ENCODE measurements at places on chromosomes 7 and 10. TPM values are rescaled to one million over a fixed set of nuclear protein-coding genes. Genes with fewer than 3 reads are reported as not detected.

PNLIP gene
- total RNA-seq, result not detected

CLIP2 gene
- 9.5 TPM for total RNA-seq

CCDC3 gene
- total RNA-seq, result 10.0 TPM

NEUROG3 gene
- total RNA-seq, result not detected

PTPN20 gene
- total RNA-seq, result 16.2 TPM

SERPINE1 gene
- 40.8 TPM for total RNA-seq

KIAA1549 gene
- total RNA-seq, result 0.85 TPM

NKX1-2 gene
- total RNA-seq, result not detected

CDC14C gene
- not detected for total RNA-seq

MARCHF5 gene
- 8.5 TPM for total RNA-seq

SLC25A28 gene
- total RNA-seq, result 15.5 TPM

RALA gene
- total RNA-seq, result 14.0 TPM

AQP1 gene
- 517 TPM for total RNA-seq

ANKRD61 gene
- not detected for total RNA-seq

TUBB8 gene
- not detected for total RNA-seq

GFRA1 gene
- total RNA-seq, result 9.1 TPM

OR6V1 gene
- total RNA-seq, result not detected

SPDYE11 gene
- not detected for total RNA-seq

FAM25A gene
- total RNA-seq, result not detected

TMEM196 gene
- total RNA-seq, result not detected

EPO gene
- not detected for total RNA-seq

C10orf90 gene
- not detected for total RNA-seq

C7orf57 gene
- total RNA-seq, result not detected

PDE1C gene
- total RNA-seq, result 47.8 TPM

CDK13 gene
- 34.7 TPM for total RNA-seq

ATOH7 gene
- total RNA-seq, result not detected

PRSS37 gene
- not detected for total RNA-seq

OR2A12 gene
- total RNA-seq, result not detected

GSTO2 gene
- total RNA-seq, result 0.63 TPM

RADIL gene
- total RNA-seq, result 7.7 TPM

ZNF107 gene
- total RNA-seq, result 0.98 TPM

C10orf95 gene
- not detected for total RNA-seq

PNLIPRP1 gene
- not detected for total RNA-seq

ZMIZ2 gene
- total RNA-seq, result 21.3 TPM

BICC1 gene
- 8.3 TPM for total RNA-seq

TMEM176A gene
- 56.3 TPM for total RNA-seq

CLEC2L gene
- not detected for total RNA-seq

COL28A1 gene
- 1.5 TPM for total RNA-seq

RAMP3 gene
- 62.0 TPM for total RNA-seq

UTF1 gene
- total RNA-seq, result not detected

SH2D4B gene
- not detected for total RNA-seq

GARIN1A gene
- total RNA-seq, result 0.63 TPM

UBE3C gene
- 60.8 TPM for total RNA-seq

COL26A1 gene
- total RNA-seq, result not detected

ACBD7 gene
- not detected for total RNA-seq

STEAP1 gene
- total RNA-seq, result 1.8 TPM

SYT15B gene
- total RNA-seq, result 1.9 TPM

All from right atrium auricular region (tissue), 2 donors.